ENCODE measurements at places on chromosomes 11 and 22.
A peak's percentile ranks its signal among the peaks of the same experiment; 100 is the strongest.

DNA sequence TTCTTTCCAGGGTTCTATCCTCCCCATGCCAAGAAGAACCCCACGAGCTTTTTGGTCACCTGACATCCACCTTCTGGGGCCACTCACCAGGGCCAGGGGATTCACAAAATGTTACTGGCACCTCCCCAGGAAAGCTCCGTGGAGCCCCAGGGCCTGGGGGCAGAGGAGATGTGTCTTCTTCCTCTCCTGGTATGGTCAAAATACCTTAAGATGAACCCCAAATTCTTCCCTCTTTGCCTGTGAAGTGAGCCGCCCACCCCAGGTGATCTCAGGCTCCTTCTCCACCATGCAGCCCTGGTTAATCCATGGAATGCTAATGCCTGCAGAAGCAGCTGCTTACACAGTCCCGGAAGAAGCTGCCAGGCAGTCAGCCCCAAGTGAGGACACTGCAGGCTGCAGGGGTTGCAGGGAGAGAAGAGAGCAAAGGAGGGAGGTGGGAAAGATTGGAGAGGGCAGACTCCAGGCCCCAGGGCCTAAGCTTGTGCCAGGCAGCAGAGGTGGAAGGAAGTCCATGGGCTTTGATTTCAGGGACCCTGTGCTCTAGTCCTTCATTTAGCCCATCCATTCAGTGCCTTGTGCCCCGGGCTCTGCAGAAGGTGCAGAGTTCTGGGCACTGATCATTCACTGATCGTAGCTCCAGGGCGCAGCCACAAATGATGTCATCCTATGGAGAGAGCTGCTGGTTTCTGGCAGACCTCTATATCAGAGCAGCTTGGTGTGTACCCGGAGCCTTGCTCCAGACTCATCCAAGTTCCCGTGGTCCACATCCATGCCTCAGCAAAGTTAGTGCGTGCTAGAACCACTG is 127.9 kb upstream of the NECTIN1 start:
- DNase-seq: no peak

GRCh38 chr22:45931042-45931441 is 45.9 kb downstream of the WNT7B start:
- no peak for DNase-seq

GRCh38 chr22:24554313-24555164 is at the start of gene GUCD1:
TSS of gene GUCD1 (minus strand) at chr22:24555138. CDS start at chr22:24554991, 147 bp downstream.
- DNase-seq: no peak

DNA sequence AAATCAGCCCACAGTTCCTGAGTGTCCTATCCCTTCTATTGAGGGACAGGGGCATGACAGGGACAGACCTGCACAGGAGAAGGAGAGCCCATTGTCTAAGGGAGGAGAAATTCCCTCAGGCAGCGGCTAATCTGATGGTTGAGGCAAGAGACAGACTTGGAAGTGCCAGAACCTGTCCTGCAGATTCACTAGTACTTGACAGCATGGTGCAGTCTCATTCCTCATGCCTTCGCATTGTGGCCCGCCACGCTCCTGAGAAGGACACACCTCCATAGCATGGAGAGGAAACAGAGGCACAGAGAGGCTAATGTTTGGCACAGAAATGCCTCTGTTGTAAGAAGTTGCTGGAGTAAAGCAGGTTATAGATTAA is 3.2 kb downstream of the P2RY6 start:
- no peak for DNase-seq

DNA sequence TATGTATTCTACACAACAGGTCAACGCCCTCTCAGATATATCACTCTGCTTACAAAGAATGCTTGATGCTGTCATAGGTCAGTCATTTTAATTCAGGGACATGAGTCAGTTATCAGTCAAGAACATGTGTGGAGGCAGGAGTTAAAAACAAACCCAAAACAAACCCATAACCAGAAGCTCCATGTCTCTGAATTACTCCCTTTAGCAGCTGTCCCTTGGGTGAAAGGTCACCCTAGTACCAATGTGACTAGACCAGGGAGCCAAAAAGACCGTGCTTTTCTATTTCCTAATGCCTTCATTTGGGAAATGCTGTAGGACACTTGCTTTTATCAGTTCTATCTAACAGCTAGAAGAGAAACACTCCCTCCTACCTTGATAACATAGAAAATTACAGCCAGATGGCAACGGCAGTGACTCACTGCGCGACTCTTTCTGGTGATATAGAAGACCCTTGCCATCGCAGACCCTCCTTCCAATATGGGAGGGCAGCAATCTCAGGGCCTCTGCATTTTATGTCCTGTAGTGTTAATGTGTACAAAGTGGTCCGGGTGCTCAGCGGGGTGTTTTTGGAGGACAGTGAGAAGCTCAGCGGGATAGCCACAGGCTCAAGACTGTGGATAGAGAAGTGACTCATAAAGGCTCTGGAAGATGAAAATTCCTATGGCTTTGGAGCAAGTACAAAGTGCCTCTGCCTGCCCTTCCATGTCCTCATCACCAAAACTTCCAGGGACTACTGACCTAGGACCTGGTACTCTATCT is 24.8 kb downstream of the APOL5 start:
- DNase-seq: no peak

DNA sequence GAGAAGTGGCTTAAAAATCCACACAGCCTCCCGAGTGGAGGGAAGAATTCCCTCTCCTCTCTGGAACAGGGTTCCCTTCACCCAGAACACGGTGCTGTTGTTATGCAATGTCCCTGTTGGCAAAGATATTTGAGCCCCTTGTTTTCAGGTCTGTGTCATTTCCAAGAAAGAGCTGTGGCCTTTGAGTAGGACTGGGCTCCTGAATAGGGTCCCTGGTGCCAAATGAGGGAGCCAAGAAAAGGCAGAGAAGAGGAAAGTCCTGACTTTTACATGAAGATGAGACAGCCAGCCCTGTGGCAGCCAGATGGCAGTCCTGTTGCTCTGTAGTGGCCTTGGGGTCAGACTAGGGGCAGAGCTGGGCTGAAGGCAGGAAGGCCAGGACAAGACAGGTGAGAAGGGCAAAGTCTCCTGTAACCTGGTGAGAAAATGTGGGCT is 51.2 kb upstream of the ELF5 start:
- DNase-seq: no peak

- no peak for DNase-seq
These were observed 15.6 kb downstream of the IGF2 start for GRCh38 chr11:2123628-2123960.

DNA sequence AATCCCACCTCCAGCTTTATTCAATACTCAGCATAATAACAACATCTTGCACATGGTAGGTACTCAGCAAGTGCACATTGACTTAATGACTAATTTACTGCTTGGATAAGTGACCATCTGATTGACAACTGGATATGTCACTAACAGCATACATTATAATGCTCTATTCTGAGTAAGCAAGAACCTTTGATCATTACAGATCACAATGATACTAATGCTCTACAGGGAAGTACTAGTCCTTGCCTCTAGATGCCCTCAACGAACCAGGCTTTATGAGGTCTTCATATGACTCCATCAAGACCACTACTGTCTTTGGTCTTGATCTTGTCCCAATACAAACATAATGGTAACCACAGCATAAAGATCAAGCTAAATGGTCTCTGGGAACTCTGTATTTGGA is 167.6 kb upstream of the MTMR2 start:
- no peak for DNase-seq

DNA sequence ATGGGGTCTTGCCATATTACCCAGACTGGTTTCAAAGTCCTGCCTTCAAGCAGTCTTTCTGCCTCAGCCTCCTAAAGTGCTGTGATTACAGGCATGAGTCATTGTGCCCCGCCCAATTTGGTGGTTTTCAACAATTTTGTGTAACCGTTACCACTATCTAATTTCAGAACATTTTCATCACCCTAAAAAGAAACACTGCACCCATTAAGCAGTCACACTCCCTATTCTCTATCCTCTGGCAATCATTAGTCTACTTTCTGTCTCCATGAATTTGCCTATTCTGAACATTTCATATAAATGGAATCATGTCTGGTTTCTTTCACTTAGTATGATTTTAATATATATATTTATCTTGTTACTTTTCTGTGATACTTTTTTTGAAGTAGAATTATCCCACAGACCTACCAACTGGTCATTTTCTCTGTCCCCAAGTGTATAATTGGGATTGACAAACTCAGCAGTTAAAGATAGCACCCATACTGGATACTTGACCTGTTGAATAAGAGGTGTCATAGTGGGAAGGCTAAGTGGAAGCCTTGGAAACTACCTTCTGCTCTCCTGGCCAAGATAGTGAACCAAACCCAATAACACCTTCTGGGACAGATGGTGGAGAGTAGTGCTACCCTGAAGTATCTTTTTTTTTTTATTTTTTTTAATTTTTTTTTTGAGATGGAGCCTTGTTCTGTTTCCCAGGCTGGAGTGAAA is 64.8 kb downstream of the STIM1 start:
- DNase-seq: peak; percentile 32

- DNase-seq: no peak
These were observed 96.1 kb downstream of the SHANK2 start for GRCh38 chr11:71156301-71156700.

DNA sequence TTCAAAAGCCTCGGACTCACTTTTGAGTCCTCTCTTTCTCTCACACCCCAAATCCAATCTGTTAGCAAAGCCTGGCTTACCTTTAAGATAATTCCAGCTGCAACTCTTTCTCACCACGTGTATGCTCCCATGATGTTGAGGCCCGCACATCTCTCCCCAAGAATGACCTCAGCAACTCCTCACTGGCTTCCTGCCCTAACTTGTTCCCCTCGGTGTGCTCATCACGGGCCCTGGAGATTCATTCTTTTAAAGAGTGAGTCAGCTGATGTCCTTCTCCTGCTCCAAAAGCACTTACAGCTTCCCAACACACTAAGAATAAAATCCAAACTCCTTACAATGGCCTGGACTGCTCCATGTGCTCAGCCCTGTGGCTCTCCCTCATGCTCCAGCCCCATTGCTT is 1041.3 kb downstream of the OPCML start:
- no peak for DNase-seq
